ENCODE measurements at places on chromosomes 5 and 9.

DNA sequence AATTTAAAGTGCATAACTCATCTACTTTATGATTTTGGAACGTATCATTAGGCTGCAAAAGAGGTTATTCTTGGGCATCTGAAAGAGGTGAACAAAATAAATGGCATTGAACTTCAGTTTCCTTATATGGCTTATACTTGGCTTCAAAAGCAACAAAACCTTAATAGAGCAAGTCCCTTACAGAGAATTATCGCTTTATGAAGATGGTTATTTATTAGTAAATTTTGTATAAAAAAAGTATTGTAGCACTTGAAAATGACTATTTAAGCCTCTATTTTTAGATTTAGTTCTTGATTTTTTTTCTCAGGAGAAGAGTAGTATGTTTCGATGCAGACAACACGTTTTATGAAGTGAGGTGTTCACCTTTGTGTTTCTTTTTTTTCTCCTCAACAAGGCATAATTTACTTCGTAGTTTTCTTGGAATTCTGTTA lies 2.0 kb downstream of the ERBIN start:
- no peak for DNase-seq

DNA sequence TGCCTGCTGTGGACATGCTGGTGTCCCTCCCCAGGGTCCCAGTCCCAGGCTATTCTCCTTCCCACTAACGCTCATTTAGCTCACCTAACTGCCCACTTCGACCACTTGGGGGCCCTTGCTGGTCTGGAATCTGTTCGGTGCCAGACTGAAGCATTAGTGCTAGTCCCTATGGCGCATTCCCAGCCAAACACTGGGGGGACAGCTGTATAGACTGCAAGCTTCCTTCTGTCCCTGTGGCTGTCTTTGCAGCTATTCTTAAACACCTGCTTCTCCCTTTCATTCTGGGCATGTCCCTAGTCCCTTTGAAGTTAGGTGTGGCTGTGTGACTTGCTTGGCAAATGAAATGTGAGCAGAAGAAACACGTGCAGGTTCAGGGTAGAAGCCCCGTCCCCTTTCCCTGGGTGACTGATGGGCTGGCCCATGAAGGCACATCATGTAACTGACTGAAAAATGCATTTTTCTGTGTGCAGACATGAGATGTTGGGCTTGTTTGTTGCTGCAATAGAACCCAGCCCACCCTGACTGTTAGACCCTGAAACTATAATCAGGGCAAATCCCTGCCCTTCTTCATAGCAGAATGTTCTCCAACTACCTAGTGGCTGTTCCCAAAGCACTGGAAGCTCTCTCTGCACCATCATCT lies 134.4 kb downstream of the BARX1 start:
- no peak for DNase-seq

DNA sequence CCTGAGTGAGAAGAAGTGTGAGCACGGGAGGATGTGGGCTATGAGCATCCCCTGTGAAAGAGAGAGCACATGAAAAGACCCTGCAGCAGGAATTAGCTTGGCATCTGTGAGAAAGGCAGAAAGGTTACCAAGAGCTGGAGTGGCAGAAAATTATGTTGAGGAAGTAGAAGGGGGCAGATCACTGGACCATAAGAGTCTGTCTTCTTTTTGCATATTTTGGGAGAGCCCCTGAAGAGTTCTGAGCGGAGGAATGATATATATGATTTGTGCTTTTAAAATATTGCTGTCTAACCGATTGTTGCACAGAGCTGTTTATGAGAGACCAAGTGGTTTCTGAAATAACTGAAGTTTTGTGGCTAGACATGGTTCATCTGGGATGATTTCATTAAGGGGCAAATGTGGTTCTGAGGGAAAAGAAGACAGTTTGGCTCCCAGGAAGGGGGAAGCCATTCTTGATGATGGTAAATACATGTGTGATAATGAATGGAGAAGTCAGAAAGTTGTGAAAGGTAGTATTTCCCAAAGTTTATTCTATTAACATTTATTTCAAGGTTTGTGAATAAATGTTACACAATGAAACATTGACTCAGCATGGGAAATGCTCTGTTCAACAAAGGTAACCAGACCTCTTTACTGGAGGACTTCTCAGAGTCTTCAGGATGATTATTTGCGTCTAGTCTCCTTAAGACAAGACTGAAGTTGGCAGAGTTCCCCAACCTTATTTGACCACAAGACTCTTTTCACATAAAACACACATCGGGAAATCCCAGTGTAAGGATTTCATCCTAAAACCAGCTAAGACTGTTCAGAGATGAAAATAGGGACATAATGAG lies 31.5 kb upstream of the ADRB2 start:
- DNase-seq = no peak

DNA sequence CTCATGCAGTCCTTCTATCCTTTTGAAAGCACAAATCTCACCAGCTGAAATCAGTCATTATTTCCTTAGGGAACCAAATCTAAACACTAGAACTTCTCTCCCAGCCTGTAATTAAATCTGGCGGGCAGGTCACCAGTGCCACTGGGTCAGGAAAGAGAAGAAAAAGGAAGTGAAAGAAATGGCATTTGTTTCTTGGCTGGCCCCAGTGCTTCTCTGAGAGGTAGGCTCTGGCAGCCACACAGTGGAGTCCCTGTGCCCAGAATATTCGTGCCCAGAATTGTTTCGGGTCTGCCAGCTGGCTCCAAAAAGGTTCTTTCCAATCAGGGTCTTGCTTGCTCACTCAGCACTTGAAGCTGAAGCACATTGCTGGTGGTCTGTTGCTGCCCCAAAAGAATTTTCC lies 133.9 kb upstream of the MTAP start:
- DNase-seq = no peak

- no peak for DNase-seq
Observed at GRCh38 chr9:126704157-126704891, 90.6 kb downstream of the LMX1B start.

GRCh38 chr5:84821924-84822323 lies 437.2 kb upstream of the EDIL3 start:
- no peak for DNase-seq

DNA sequence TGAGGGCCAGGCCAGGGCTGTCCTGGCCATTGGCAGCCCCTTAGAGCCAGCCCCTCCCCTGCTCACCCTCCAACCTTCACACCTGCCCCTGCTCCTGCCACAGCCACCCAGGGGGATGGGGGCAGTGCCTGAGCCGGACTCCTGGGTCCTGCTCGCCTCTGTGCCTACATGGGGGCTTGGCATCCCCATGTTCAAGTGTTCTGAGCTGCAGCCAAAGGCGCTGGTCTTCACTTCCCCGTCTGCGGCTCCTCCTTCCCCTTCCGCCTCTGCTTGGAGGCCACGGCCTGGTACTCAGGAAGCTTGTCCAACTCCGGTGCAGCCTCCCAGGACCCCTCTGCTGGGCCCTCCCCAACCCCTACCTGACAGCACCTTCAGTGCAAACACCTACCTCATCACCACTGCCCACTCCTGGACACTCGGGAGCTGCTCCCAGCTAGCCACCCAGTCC lies 2.3 kb upstream of the DNLZ start:
- no peak for DNase-seq

- DNase-seq = no peak
Observed at GRCh38 chr9:33381231-33381791, 21.1 kb downstream of the AQP7 start.

GRCh38 chr5:159933531-159934485 lies 17.5 kb downstream of the ADRA1B start:
- DNase-seq = no peak

GRCh38 chr5:167903659-167904058 lies 387.8 kb upstream of the WWC1 start:
- DNase-seq = no peak

GRCh38 chr9:124863371-124863871 lies 1.5 kb downstream of the ARPC5L start:
- DNase-seq = no peak

GRCh38 chr5:55900776-55901175 lies 49.6 kb downstream of the IL31RA start:
- DNase-seq = no peak

GRCh38 chr5:120380644-120381043 lies 83.5 kb upstream of the PRR16 start:
- DNase-seq = no peak

DNA sequence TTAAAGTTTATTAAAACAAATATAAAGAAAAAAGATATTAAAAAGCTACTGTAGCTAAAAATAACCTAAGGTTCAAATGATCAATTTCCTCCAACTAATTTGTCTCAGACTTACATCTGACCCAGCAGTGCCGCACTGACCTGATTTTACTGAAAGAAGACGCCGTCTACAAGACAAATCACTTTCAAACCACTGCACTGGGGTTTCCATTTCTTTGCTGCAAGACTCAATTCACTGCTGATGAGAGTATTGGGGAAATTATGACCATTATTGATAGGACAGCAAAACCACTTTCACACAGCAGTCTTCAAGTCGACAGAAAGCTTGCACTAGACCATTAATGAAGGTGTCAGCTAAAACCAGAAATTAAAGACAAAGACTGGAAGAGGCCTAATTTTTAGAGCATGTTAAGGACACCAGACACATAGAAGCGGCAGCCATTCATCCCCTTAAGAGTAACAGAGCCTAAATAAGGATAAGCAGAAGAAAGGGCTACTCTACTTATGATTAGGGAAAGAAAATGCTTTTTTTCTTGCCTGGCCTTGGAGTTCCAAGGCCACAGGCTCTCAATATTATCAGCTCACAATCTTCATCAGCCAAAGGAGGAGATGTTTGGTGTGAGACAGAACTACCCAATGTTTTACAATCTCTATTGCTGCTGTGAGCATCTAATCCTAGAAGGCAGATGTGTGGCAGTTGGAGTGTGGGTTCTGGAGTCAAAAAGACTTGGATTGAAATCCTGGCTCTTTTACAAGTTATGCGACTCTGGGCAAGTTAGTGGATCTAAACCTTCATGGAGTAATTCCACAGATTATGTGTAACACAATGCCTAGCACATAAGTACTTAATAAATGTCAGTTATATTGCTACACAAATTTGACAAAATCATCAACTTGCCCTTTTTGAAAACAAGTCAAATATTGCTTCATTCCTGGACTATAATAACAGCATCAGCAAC lies 190.7 kb downstream of the MAPKAP1 start:
- no peak for DNase-seq

DNA sequence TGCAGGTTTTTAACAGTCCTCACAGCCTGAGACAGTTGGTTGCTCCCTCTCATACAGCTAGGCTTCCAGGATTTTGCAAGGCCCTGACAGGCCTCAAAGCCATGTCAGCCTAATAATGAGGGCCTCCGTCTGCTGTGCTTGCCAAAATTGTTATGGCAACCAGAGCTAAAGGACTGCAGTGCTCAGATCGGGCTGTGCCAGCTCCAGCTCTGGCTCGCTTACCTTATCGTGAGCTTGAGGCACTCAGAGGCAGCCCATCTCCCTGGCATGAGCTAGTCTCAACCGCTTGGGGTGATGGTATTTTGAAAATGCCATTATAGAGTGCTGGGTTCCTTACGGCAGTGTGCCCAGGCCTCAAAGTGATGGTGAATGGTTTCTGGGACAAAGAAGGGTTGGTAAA lies 8.4 kb downstream of the MTAP start:
- DNase-seq = no peak

DNA sequence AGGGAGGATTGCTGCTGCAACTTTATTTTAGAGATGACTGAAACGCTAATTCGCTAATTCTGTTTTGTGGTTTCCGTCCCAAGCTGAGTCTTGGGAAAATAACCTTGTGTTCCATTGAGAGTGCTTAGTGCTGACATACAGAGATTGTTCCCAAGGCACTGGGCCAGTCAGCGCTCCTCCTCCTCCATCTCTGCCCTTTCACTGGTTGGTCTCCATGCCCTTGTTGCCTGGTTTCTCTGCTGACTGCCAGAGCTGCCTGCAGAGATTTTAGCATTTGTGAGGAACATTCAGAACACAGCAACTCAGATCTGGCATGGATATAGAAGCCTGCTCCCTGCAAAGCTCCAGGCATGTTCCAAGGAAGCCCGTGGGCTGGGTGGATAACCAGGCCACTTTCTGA lies 126.0 kb upstream of the IRX2 start:
- no peak for DNase-seq

DNA sequence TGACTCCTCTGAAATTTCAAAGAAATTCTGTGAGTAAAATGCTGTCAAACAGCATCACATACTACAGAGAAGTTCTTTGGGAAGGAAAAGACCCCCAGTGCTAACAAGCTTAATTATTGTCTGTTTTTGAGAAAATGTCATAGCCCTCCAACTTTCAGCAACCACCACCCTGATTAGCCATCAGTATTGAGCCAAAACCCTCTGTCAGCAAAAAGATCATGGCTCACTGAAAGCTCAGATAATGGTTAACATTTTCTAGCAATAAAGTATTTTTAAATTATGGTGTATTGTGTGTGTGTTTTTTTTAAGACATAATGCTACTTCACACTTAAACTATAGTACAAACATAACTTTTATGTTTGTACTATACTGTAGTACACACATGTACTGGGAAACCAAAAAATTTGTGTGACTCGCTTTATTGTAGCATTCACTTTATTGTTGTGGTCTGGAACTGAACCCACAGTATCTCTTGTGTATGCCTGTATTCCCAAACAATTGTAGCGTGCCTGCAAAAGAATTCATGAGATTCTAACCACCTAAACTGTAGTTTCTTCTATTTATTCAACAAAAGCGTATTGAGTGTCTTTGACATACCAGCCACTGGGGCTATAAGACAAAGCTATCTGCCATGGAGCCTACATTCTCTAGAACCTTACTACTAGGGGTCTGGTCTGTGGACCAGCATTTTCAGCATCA lies 31.6 kb downstream of the TLE4 start:
- no peak for DNase-seq

- no peak for DNase-seq
Observed at GRCh38 chr5:136457390-136458013, 92.2 kb upstream of the TRPC7 start.

DNA sequence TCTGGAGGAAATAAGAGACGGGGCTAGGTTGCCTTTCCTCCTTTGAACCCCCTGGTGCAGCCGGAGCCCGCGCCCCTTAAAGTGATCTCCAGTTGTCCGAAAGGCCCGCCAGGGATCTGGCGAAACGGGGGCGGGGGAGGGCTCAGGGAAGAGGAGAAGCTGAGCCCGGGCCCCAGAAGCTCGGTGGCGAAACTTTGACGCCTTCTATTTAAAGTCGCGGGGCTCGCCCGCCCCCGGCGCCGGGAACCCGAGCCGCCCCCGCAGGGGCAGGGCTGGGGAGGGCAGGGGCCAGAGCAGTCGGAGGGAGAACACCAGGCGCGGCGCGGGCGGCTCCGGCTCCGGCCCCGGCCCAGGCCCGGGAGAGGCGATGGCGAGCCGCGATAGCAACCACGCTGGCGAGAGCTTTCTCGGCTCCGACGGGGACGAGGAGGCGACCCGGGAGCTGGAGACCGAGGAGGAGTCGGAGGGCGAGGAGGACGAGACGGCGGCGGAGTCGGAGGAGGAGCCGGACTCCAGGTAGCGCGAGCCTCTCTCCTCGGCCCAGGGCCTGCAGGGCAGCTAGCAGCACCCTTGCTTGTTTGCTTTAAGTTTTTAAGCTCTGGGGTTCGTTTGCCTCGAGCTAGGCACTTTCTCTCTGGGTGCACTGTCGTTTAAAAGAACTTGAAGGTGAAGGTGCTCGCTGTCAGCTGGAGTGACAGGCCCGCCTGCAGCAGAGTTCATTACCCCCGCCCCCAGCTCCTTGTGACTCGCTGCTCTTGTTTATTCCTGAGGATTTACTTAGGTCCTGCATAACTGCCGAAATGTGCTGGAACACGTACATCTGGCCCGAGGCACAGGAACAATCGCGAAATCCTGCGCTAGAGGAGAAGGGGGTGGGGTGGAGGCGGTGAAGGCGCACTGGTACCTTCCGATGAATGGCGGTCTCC lies at the start of gene CMYA5:
TSS of gene CMYA5 (plus strand) at position 296 of the 926 bp plus-strand sequence. CDS start at position 368, 72 bp downstream.
- DNase-seq = no peak

All from stimulated activated CD4-positive, alpha-beta T cell treated with anti-CD3 and anti-CD28 coated beads, TNF-alpha, amount 100 ng/mL, for 1 hour (primary cell).